Karpas-422 (cell line): ENCODE measurements at places on chromosomes 2 and 18.

GRCh38 chr2:88885679-88886416, 194.4 kb downstream of the RPIA start:
- no peak for DNase-seq

DNA sequence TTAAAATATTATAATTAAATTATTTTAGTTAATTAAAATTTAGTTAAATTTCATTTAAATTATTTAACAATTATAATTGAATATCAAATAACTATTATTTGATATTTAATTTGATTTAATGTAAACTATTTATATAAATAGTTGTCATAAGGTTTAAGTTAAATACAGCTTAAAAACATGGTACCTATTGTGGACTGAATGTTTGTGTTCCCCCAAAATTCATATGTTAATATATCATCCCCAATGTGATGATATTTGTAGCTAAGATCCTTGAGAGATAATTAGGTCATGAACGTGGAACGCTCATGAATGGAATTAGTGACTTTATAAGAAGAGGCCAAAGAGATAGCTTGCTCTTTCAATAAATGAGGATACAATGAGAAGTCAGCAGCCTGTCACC, 505.7 kb upstream of the LRATD1 start:
- no peak for DNase-seq

- no peak for DNase-seq
Observed at GRCh38 chr2:9027884-9028283, 24.4 kb upstream of the MBOAT2 start.

- peak; percentile 55 for DNase-seq
Observed at GRCh38 chr18:61448316-61448715, 115.1 kb downstream of the CDH20 start.

- no peak for DNase-seq
Observed at GRCh38 chr2:229636571-229636970, 77.8 kb downstream of the DNER start.
